ENCODE measurements at places on chromosomes 7 and 10.

GRCh38 chr7:36360244-36360643 is 29.4 kb upstream of the ANLN start:
- DNase-seq = peak; percentile 82

GRCh38 chr7:113202284-113202683 is 83.9 kb upstream of the SMIM30 start:
- DNase-seq = no peak

DNA sequence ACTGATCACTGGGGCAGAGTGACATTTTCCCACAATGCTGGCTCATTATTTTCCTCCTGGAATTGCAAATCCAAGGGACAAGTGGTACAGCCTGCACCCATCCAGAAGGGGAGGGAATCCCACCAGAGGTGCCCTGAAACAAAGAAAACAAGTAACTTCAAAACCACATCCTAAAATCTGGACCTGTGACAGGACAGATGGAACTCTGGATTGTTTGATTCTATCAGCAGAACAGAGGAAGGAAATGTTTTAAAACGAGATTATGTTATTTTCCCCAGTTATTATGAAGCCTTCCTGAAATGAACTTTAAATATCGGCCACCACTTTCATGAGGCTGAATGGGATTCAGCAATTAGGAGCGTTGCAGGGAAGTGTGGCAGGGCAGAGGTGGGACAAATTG is 62.2 kb upstream of the ECHDC3 start:
- DNase-seq = no peak

DNA sequence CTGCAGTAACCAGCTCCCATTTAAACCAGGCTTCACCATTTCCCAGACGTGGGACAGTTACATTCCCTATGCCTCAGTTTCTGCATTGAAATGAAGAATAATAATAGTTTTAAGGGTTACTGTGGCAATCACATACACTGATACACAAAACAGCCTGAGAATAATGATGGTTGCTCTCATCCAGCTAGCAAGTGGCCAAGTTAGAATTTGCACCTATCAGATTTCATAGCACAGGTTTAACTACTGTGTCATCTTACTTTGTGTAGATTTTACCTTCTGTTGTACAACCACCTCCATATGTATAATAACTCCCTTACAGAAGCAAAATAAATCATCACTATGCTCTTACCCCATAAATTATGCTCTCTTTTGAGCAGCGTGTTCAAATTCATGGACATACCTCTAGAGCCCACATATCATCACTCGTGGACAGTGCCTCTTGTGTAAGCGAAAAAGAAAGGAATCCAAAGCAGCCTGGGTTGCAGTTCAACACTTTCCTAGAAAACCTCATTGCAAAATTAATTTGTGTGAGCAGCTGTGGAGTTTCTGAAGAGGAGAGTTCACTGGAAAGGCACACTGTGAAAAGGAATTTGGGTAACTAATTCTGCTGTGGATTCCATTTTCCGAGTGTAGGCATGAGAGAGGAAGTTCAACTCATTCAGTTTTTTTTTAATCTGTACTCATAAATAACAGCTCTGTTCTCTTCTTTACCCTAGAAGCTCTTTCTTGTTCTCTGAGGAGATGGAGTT is 492.5 kb downstream of the ARL4A start:
- no peak for DNase-seq

DNA sequence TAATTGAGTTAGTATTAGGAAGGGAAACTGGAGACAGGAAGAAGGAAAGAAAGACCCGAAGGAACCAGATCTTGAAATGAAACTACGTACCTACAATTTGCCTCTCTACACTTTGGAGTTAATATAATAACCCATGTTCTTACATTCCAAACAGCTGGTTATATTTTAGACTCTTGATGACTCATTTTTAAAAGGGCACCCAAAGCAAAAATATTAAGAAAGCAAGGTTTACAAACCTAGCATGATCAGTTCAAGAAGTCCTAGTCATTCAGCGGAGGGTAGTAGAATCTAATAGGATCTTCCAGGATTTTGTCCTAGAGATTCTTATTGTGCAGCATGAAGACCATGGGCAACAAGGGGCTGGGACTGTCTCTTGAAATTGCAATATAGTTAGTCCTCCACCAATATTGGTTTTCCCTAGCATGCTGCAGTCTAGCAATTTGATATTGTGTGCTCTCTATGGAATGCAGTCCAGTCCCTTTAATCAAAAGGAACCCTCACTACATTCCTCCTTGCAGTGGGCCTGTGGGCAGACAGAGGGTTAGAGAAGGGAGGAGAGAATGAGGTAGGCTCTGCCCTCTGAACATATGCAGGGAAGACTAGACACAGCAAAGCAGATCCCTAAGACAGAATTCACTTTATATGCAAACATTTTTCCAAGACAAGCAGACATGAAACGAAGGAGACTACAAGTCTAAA is 230.3 kb downstream of the INHBA start:
- DNase-seq = no peak

GRCh38 chr7:29564496-29565223 is 1.0 kb downstream of the PRR15 start:
- no peak for DNase-seq

DNA sequence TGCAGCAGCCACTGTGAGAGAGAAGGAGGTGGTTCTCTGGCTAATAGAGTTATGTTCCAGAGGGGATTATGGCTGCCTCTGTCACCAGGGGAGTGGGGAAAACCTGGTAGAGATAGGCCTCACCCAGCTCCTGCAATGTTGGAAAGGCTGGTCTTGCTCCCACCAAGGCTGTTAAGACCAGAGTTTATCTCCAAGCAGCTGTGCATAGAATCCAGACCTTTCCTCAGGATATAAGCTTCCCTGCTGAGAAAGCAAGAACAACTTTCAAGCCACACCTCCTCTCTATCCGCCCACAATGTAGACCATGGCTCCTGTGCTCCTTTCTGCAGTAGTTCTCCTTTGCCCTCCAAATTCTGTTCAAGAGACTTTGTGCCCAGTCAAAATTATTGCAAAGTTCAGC is 1375.4 kb downstream of the REEP3 start:
- no peak for DNase-seq

- DNase-seq = peak; percentile 20
Measured at GRCh38 chr7:141649865-141650634, 51.9 kb downstream of the DENND11 start.

GRCh38 chr7:42692621-42693020 is 219.2 kb downstream of the C7orf25 start:
- DNase-seq = no peak

Data from C1 segment of cervical spinal cord (tissue), 14 donors.